Forelimb muscle (tissue), 1 donor: ENCODE measurements at places on chromosomes 6 and 20.

DNA sequence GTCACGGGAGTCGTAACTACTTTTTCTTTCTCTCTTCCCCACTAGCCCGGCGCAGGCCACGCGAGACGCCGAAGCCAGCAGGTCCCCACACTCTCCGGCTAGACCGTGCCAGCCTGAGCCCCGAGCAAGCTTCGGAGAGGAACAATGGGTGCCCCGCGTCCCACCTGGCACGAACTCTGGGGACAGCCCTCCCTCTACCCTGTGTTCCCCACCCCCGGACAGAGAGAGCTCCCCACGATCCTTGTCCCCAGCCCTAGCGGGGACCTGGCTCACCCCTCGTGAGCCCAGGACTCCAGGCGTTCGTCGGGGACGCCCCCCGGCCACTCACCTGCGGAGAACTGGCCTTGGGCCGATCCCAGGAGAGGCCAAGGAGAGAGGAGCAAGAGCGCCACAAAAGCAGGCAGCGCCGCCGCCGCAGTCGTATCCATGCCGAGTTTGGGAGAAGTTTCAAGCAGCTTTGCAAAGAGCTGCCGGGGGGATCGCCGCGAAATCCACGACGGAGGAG is 416 bp downstream of the PTPRK start:
- no peak for DNase-seq

- DNase-seq = no peak
These were observed 224.2 kb downstream of the NFATC2 start for GRCh38 chr20:51318058-51318949.

DNA sequence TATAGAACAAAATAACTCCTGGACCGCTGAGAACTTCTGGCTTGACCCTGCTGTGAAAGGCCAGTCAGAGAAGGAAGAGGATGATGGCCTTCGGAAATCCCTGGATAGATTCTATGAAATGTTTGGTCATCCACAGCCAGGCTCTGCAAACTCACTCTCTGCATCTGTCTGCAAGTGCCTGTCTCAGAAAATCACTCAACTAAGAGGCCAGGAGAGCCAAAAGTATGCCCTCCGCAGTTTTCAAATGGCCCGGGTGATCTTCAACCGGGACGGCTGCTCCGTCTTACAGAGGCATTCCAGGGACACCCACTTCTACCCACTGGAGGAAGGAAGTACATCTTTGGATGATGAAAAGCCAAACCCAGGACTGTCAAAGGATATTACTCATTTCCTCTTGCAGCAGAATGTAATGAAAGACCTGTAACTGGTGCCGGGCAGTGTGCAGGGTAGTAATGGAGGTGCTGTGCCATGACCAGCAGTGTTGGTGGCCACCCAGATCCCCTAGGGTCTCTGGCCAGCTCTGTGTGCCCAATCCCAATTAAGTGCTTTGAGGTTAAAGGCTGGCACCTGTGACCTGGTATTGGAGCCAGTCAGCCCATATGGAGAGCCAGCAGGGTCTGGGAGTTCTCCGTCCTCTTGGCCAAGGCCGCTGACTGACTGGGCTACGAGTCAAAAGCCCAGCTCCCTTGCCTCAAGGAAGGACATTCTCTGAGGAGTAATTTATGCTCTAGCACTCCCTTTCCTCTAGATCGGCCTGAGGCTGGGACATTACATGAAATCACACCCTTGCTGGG is 87.1 kb downstream of the TRMT6 start:
- no peak for DNase-seq

GRCh38 chr6:37913210-37913609 is 93.7 kb downstream of the ZFAND3 start:
- DNase-seq = no peak

GRCh38 chr6:169115632-169116031 is 138.0 kb downstream of the THBS2 start:
- no peak for DNase-seq

GRCh38 chr6:49902856-49903255 is 36.5 kb upstream of the CRISP1 start:
- no peak for DNase-seq

- no peak for DNase-seq
These were observed 767 bp downstream of the PTK6 start for GRCh38 chr20:63536241-63536977.

DNA sequence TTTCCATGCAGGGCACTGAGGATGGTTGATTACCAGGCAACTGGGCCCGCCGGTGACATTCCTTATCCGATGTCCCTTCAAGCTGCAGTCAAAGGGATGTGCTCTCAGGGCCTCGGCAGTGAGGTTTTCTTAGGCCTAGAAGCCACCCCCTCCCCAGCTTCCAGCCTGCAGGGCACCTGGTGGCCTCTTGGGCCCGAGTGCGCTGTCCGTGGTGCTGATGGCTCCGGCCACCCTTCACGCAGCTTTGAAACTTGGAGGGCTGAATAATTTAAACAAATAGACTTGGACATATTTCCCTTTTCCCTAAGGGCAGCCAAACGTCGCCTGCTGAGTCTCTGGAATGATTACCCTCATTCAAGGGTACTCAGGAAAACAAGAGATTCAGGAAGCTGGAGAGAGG is 8.9 kb upstream of the MLN start:
- no peak for DNase-seq

DNA sequence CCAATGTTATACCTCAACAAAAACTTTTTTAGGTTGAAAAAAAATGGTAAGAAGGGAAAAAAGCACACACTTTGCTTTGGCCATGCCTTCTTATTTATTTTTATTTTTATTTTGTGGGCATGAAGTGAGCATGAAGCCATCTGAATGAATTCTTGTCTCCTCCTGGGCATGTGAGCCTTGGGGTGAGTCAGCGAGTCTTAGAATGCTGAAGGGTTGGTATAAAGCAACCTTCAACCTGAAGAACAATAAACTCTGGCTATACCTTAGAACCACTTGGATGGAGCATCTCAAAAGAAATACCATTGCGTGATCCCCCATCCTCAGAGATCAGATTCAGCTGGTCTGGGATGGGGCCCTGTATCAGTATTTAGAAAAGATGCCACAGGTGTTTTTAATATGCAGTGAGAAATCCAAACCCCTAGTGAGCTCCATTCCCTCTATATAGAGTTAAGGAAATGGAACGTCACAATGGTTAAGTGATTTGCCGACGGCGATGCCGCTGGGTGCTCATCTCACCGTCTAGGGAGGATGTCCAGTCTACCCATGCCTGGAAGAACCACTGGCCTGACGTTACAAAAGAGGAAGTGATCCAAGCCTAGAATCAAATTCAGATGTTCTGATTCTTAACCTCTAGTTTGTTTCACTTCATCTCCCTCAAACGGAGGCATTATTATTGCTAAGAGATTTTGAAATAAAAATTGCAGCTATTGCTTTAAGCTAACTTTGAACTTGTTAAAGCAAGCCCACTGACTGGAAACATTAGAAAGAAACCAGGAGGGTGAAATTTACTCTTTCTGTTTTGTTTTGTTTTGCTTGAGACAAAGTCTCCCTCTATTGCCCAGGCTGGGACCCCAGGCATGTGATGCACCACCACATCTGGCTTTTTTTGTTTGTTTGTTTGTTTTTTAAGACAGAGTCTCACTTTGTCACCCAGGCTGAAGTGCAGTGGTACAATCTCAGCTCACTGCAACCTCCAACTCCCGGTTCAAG is 67.1 kb downstream of the EDN1 start:
- no peak for DNase-seq

DNA sequence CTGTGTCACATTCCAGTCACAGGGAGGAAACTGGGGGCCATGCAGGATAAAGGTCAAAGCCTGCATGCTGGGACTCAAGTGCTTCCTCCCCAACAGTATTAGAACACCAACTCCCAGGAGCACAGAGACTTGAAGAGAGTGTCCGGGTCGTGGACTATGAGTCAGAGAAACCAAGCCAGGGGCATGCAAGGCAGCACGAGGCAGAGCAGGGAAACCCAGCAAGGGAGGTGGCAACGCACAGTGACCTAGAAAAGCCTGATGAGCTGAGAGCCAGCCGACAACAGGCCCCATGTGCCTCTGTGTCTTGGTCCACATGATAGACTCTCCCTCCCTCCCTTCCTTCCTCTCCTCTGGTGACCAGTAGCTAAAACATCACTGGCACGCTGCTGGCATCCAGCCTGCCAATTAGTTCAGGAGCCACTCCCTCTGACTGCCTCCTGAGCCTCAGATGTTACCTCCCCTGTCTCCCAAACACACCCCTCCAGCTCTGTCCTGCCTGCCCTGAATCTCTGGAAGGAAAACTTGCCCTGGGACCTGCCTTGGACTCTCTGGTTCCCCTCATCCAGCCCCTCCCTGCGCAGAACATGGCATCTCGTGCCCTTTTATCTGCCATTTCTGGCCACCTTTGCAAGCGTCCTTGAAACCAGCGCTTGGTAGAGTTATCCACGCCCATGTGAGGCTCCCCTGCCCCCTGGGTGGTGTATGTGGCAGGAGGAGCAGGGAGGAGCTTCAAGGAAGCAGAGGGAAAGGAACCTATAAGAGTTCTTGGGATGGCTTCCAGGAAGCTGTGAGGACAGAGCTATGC is 16.2 kb upstream of the RNF39 start:
- DNase-seq = no peak

DNA sequence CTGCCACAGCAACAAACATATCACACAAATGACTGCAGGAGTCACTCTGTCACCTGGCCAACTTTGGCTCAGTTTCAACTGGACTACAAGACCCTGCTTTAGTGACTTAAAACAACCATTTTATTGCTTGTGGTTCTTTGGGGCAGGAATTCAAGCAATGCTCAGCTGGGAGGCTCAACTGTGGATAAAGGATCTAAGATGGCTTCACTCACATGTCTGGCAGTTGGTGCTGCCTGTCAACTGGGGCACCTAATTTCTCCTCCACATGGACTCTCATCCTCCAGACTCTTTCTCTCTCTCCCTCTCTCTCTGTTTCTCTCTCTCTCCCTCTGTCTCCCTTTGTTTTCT is 2.8 kb upstream of the EPB41L2 start:
- DNase-seq = no peak

DNA sequence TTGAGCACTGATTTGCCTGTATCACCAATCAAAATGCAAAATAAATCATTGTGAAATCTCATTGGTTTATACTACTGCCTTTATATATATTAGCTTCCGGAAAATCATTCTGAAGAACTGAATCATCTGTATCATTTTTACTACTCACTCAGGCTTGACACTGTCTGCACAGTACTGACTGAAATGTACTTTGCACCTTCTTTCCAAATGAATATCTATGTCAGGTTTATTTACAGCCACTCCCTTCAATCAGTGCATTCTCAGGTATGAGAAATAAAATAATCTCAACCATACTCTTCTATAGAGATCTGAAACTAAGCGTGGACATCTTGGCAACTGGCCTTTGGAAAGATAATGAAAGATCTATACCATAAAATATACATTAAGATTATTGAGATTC is 2.7 kb downstream of the KHDRBS2 start:
- DNase-seq = no peak

- DNase-seq = no peak
These were observed 10.7 kb downstream of the PXMP4 start for GRCh38 chr20:33709398-33709797.

GRCh38 chr20:22466447-22467171 is 117.8 kb downstream of the FOXA2 start:
- DNase-seq = no peak

- no peak for DNase-seq
These were observed 22.1 kb upstream of the ZNF76 start for GRCh38 chr6:35237476-35237875.

DNA sequence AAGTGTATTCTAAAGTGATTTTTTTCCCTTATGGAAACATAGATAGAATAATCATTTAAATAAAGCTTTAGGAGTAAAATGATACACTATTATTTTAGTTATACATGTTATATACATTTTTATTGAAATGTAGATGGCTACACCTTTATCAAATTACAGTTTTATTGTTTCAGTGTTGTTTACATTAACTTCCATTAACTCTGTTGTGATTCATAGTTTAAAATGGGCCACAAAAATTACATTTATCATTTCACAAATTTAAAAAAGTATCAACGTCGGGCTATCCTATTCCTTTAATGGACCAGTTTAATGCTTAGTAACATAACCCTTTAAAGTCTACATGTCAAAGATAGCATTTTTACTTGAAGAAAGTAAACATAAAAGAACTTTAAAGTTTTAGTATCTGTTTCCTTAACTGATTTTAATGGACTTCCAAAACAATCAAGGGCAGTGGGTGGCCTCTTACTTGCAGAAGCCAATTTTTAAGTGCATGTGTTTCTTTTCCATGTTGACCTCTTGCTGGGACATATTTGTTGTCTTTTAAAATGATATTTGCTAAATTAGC is 47.8 kb upstream of the FLRT3 start:
- DNase-seq = no peak

- no peak for DNase-seq
These were observed 11.4 kb downstream of the EZR start for GRCh38 chr6:158807515-158808441.

- no peak for DNase-seq
These were observed 33.5 kb downstream of the TMEM170B start for GRCh38 chr6:11571073-11571472.

- DNase-seq = no peak
These were observed at the start of gene B3GAT2 for GRCh38 chr6:70956451-70957283. B3GAT2 (minus strand) TSS chr6:70957060; CDS start chr6:70956429, 631 bp downstream.

- no peak for DNase-seq
These were observed 63.3 kb upstream of the BLCAP start for GRCh38 chr20:37590938-37591490.

DNA sequence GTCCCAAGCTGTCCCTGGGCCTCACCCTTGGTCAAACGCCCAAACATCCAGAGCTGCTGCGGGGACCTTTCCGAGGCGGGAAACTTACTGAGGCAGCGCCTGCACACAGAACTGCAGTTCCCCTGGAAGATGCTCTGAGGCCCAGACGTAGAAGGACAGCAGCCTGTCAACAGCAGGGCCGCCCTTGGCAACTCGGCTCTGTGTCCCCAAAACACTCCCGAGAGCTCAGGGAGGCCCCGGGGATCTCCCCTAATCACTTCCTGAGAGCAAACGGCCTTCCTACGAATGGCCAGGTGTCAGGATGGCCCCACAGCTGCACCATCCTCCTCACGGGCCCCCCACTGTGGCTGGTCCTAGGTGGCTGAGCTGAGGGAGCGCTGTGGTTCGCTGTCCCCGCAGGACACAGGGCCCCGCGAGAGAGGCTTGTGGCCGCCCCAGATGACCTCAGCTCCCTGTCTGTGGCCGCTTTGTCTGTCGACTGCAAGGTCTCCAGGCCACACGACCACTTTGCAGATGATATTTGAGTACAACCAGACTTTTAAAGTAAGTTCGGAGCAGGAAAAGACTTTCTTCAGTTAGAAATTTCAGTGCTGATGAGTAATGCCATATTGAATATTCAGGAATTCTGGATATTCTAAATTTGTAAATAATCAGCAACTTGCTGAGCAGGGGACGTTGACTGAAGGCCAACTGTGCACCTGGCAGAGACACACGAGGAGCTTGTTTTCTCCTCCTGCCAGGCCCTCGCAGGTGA is 46.0 kb downstream of the DLL1 start:
- DNase-seq = no peak

- no peak for DNase-seq
These were observed 18.3 kb downstream of the RPS6KA2 start for GRCh38 chr6:166608774-166609173.
